ENCODE measurements at places on chromosomes 6 and 20.

DNA sequence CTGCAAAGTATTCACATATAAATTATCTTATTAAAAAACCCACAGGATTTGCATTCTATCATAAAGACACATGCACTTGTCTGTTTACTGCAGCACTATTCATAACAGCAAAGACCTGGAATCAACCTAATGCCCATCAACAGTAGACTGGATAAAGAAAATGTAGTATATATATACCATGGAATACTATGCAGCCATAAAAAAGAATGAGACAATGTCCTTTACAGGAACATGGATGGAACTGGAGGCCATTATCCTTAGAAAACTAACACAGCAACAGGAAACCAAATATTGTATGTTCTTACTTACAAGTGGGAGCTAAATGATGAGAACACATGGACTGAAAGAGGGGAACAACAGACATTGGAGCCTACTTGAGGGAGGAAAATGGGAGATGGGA lies 97.0 kb downstream of the FAM217A start:
- no peak for DNase-seq

GRCh38 chr6:134029495-134030455 lies 22.6 kb downstream of the SLC2A12 start:
- peak; percentile 94 for DNase-seq

DNA sequence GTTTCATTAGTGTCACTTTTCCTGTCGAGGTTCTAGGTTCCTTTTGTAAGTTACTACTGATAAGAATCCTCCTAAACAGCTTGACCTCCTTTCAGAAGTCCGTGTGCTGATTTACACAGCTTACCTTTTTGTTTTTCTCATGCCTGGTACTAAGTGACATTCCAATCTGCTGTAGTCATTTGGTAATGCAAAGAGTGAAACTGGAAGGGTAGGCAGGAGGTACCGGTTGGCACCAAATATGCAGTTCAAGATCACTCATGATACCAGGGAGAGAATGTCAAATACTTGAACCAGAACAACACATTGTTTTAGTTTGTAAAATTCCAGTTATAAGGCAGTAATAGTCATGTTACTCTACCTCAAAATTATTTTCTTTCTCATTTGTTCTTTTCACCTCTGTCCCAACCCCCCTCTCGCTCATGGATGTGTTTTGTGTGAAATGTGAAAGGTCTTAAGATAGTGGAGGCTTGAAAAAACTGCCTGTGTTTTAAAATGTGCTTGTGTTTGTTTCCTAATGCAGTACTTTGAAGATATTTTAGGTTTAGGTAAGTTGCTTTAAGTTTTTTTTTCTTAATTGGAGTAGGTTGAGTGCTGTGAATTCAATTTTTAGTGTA lies 23.2 kb downstream of the AFDN start:
- DNase-seq: peak; percentile 22

GRCh38 chr20:35901678-35902544 lies 52.4 kb downstream of the SCAND1 start:
- peak; percentile 93 for DNase-seq

GRCh38 chr6:32108727-32109113 lies 418 bp downstream of the TNXB start:
- no peak for DNase-seq

GRCh38 chr6:136527831-136528230 lies 22.4 kb downstream of the MAP7 start:
- DNase-seq: peak; percentile 17

- no peak for DNase-seq
Observed at GRCh38 chr6:116036075-116036773, 24.5 kb downstream of the FRK start.

- DNase-seq: peak; percentile 40
Observed at GRCh38 chr6:149389509-149390297, 10.4 kb upstream of the SUMO4 start.

DNA sequence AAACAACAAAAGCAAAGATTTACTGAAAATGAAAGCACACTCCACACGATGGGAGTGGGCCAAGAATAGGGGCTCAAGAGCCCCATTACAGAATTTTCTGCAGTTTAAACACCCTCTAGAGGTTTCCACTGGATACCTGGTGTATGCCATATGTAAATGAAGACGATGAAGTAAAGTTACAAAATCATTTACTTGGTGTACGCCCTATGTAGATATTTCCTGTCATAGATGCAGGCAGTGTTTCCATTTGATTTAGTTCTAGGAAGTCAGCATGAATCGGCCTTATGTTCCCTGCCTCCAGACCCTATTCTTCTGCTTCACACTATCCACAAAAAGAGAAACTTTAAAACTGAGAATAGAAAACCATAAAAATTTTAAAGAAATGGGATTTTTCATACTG lies 404.4 kb upstream of the GJE1 start:
- DNase-seq: no peak

DNA sequence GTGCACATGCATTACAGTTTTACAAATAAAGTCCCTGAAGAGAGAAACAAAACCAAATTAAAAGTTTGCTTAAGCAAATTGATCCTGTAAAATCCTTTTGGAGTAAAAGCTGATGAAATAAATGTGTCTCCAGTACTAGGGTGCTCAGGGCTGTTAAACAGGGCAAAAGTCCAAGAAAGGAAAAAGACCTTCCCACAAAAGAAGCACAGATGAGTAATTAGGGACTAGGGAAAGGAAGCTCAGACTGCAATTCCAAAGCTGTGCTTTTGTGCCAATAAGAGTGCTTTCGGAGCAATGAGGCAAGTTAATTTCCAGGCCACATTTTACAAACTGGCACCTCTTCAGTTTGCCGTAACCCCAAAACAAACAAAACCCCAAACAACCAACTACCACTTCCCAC lies 10.4 kb upstream of the RNF182 start:
- DNase-seq: peak; percentile 25

DNA sequence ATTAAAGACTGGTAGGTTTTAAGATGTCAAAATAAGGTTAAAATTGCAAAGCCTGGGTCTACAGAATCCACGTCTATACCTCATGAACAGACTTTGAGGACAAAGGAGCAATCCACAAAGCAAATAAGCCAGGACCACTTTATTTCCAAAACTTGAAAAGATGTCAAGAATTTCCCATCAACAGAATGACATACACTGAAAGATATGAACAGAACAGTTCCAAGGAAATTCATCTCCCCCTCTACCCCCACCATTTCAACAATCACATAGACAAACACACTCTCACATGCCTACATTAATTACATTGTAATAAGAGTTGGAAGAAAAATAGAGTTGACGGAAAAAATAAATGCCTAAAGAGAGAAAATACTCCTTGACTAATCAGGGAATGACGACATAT lies 45.2 kb upstream of the NHSL1 start:
- peak; percentile 54 for DNase-seq

- no peak for DNase-seq
Observed at GRCh38 chr6:123879749-123880148, 76.1 kb downstream of the NKAIN2 start.

DNA sequence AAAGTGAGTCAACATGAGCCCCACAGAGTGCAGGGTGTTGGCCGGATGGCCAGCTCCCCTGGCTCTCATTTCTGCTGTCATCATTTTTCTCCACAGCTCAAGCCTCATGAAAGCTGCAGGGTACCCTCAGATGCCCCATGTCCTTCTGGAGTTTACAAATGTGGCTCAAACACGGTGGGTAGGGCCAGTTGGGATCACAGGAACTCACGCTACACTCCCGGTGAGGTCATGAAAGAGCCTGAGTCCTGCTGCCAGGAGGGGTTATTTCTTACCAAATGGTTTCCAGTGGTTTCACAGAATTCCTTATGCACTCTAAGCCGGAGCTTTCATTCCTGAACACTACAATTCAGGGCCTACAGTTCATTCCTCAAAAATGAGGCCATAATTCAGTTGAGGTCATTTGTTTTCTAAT lies 78.7 kb downstream of the TMEM170B start:
- DNase-seq: peak; percentile 98

- DNase-seq: no peak
Observed at GRCh38 chr20:32129863-32130262, 20.3 kb downstream of the TM9SF4 start.
